ENCODE measurements at places on chromosomes 1 and 21. TPM values are rescaled to one million over a fixed set of nuclear protein-coding genes. Genes with fewer than 3 reads are reported as not detected.

Gene HTR1D
- under 0.01 TPM for total RNA-seq

Gene FAM131C
- 0.65 TPM for total RNA-seq

Gene MYOC
- not detected for total RNA-seq

Gene SYT2
- total RNA-seq, result under 0.01 TPM

Gene HPCAL4
- total RNA-seq, result not detected

Gene RNF115
- 7.7 TPM for total RNA-seq

Gene VANGL2
- total RNA-seq, result 7.3 TPM

Gene HES3
- not detected for total RNA-seq

Gene BGLAP
- total RNA-seq, result not detected

Gene DNAI4
- total RNA-seq, result 3.0 TPM

Gene KLHL21
- 53.9 TPM for total RNA-seq

Gene SLFNL1
- total RNA-seq, result 0.13 TPM

Gene PCP4
- not detected for total RNA-seq

Gene B3GALT2
- total RNA-seq, result 0.49 TPM

Gene SAMD13
- total RNA-seq, result 1.4 TPM

Gene CBR3
- 2.0 TPM for total RNA-seq

Gene CNIH3
- total RNA-seq, result 4.3 TPM

Gene RGS8
- not detected for total RNA-seq

Gene FAM163A
- not detected for total RNA-seq

Gene GPA33
- 0.13 TPM for total RNA-seq

Gene FAM43B
- 0.16 TPM for total RNA-seq

Gene MAP3K6
- 14.7 TPM for total RNA-seq

Gene PI4KB
- 57.4 TPM for total RNA-seq

Gene S100A2
- total RNA-seq, result 21.7 TPM

Gene RGS13
- total RNA-seq, result not detected

Gene HMGB4
- total RNA-seq, result not detected

Gene TTC34
- 0.16 TPM for total RNA-seq

Gene ITLN2
- not detected for total RNA-seq

Gene LDLRAD2
- under 0.01 TPM for total RNA-seq

Gene MYCL
- total RNA-seq, result 0.63 TPM

Gene CTSK
- 2.0 TPM for total RNA-seq

Gene BLACAT1
- 0.63 TPM for total RNA-seq

Gene SLC9C2
- total RNA-seq, result not detected

Gene AURKAIP1
- 250 TPM for total RNA-seq
